Activated T-cell treated with anti-CD3 and anti-CD28 coated beads, Interleukin-2, amount 50 U/mL, for 1 hour (primary cell): ENCODE measurements at places on chromosomes 1 and 21.

GRCh38 chr1:91381844-91382243, 22.8 kb downstream of the HFM1 start:
- DNase-seq = no peak

GRCh38 chr1:48236716-48237470, 14.4 kb downstream of the SLC5A9 start:
- DNase-seq = no peak

GRCh38 chr1:187121661-187122060, 292.9 kb downstream of the PLA2G4A start:
- no peak for DNase-seq

DNA sequence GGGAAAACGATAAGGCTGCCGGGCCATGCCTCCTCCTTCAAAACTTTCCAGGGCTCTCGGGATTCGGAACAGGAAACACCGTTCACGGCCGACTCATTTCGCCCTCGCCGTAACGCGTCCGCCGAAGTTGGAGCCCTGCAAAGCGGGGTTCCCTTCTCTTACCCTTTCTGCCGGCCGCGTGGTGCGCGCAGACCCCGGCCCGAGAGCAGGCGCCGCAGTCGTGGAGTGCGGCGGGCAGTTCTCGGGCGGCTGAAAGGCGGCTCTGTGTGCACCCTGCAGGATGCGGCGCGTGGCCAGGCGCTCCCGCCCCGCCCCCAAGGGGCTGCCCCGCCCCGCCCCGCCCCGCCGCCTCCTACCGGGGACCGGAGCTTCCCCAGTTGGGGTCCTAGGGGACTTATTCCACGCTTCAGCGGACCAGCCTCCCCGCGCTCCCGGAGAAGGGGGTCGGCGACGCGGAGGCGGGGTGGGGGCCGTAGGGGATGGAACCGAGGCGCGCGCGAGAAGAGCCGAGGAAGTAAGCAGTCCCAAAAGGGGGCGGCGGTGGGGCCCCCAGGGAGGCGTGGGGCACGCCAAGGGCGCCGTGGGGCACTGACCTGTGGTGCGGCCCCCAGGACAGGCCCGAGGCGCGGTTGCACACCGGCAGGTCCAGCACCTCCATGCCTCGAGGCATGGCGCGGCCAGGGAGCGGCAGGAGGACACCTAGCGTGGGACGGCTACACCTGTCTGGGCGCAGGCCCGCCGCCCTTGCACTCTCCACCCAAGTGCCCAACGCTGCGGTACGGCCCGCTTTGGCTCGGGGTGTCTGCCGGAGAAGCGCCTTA, at the start of gene MCOLN2:
TSS of gene MCOLN2 (minus strand) at position 268 of the 821 bp plus-strand sequence. CDS start at position 27, 241 bp downstream.
- peak; percentile 69 for DNase-seq

GRCh38 chr1:56215771-56216170, 363.6 kb downstream of the PLPP3 start:
- DNase-seq = no peak

DNA sequence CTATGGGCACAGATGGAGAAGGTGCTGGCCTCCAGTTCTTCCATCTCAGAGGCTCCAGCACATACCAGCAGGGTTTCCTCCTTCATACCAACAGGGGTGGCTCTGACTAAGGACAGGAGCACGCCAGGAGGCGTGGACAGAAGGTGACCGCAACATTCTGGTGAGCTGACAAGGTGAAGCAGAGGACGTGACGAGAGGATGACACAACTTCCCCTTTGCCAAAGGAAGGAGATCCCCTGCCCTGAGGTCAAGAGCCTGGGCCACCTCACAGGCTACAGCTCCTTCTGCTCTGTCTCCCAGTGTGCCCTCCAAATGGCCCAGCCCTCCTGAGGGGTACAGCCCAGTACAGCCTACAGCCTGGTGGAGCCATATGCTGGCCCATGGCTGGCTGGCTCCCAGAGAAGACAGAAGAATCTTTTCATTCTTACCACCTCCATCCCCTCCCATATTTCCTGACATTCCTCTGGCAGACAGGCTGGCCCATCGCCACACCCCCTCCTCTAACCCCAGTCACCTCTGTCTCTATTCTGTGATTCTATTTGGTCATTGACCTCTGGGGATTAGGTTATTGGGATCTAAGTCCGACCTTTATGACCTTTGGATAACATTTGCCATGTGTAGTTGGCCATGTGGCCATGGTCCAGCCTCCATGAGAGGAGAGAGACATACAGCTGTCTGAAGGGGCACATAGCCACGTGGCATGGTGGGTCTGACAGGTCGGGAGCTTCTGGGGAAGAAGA, 5.1 kb upstream of the LAMB3 start:
- DNase-seq = no peak

GRCh38 chr1:177981200-177981599, 11.3 kb upstream of the SEC16B start:
- DNase-seq = no peak

- DNase-seq = peak; percentile 54
These were observed 732 bp downstream of the HS2ST1 start for GRCh38 chr1:86914998-86915736.

DNA sequence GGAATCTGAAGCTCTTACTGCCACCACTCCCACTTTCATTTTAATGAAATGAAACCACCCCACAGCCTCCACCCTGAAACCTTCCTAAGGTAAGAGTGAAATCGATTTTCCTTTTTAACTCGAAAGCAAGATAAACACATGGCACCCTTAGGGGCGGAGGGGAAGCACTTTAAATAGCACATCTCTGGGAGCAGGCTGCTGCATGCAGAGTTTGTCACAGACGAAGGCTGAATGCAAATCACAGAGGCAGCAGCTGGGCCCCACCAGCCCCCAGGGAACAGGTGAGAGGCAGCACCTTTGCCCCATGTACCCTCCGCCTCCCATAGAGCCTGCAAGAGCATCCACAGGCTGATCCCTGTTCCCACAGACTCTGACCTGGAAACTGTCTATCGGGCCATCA, 60.0 kb upstream of the GRIK3 start:
- no peak for DNase-seq

DNA sequence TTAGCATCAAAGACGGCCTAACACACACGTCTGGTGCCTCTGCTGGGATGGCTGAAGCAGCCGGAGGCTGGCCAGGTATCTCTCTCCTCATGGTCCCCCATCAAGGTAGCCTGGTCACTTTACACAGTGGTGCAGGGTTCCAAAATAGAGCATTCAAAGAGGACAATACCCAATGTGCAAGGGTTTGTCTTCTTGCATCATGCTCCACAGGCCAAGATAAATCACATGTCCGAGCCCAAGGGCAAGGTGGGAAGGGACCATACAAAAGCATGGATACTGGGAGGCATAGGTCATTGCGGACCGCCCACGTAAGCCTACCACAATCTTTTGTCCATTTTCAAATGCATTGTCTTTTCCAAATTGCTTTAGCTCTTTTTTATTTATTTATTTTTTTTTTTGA, 23.8 kb upstream of the TINAGL1 start:
- DNase-seq = no peak

GRCh38 chr1:29240400-29240837, 4.1 kb downstream of the PTPRU start:
- no peak for DNase-seq

GRCh38 chr1:31327381-31327780, 30.5 kb downstream of the ZCCHC17 start:
- no peak for DNase-seq

GRCh38 chr21:26939601-26940111, 27.2 kb downstream of the ADAMTS5 start:
- DNase-seq = no peak

GRCh38 chr1:12047120-12047876, 15.8 kb upstream of the TNFRSF8 start:
- peak; percentile 38 for DNase-seq

DNA sequence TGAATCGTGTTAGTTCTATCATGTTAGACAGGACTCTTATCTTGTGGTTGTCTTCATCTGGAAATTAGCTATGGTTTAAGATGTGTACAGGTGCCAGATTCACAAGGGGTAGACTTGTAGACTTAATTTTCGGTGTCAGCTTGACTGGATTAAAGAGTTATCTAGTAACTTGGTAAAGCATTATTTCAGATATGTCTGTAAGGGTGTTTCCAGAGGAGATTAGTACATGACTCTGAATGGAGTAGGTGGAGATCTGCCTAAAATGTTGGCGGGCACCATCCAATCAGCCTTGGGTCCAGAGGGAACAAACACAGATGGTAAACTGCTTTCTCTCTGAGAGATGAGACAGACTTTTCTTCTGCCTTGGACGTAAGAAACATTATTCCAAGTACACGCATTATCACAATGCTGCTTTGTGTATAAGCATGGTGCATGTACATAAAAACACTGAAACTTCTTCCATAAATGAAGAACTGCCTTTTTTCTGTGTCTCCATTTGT, 434.6 kb downstream of the SMYD3 start:
- no peak for DNase-seq

GRCh38 chr1:234265861-234266260, 107.4 kb upstream of the COA6 start:
- no peak for DNase-seq

GRCh38 chr1:165542647-165543046, 1.2 kb upstream of the LRRC52 start:
- no peak for DNase-seq

- no peak for DNase-seq
These were observed 4.2 kb upstream of the PFKL start for GRCh38 chr21:44295646-44296045.

- no peak for DNase-seq
These were observed 15.2 kb upstream of the GJB5 start for GRCh38 chr1:34739613-34740012.

GRCh38 chr1:61067446-61068019, 14.8 kb upstream of the NFIA start:
- DNase-seq = no peak

- no peak for DNase-seq
These were observed 134.4 kb downstream of the TGFB2 start for GRCh38 chr1:218479436-218480115.

GRCh38 chr1:160282807-160283206, 2.1 kb downstream of the PEX19 start:
- DNase-seq = no peak

DNA sequence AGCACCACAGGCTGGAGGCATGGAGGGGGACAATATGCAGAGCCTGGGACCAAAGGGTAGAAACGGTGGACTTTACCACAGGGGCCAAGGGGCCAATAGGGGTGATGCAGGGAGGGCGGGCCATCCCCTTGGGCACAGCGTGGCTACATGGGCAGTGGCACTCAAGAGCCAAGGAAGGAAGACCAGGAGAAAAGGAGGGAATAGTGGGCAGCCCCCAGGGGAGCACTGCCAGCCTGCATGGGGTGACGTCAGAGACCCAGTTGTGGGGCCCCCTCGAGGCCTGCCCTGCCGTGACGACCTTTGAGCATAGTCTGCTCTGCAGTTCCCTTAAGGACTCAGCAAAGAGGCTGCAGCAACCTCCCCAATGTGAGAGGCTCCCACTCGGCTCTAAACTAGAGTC, 95.5 kb upstream of the TMPRSS2 start:
- no peak for DNase-seq

DNA sequence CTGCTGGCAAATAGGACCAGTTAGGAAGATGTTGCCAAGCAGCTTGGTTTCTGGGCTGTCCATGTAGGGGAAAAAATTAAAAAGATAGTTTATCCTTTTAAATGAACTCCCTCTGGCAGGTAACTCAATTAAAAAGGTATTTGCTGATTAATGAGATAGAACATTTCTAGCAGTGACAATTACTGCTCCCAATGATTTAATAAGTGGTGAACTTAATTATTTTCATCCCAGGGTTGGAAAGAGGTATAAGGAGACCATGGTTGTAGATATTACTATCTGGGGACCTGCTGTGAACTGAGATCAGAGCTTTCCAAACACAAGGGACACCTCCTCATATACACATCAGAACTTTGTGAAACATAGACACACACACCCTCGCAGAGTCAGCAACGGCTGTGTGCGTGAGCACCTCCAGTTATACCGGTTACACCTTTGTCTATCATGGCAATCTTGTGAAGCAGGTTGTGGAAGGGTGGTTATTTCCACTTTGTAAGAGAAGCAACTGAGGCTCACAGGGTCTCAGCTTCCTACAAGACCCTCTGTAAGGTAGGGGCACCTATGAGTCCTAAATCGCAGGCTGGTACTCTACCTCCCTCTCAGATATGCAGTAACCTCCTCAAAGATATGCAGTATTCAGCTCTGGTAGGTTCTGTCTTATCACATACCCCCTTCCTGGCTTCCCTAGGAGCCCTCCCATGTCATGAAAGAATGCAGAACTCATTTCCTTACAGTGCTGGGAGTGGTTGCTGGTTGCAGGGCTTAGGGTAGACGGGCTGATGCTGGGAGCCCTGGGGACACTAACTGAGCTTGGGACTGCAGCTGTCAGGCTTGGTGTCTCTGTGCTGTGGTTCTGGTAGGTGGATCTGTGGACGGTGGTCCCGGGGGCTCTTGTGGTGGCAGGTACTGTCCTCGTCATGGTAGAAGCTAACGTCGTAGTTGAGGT, 18.5 kb upstream of the MAGOH start:
- DNase-seq = no peak

DNA sequence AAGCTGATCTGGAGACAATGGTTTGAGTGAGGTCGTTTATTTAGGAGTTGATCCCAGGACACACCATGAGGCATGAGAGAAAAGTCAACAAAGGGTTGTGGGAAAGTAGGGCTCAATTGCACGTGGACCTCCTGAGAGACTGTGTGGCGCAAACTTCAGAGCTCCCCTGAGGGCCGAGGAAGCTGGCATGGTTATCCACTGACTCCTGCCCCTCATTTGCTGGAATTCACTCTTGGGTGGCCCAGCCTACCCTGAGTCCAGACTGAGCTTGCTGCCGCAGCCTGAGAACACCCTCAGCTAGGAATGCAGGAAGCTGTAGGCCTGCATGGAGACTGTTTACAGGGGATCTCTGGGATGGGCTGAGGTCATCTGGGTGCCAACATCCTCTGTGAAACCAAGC, 301.0 kb downstream of the RWDD3 start:
- no peak for DNase-seq

- no peak for DNase-seq
These were observed 117.5 kb downstream of the PRDM16 start for GRCh38 chr1:3186526-3186921.

- no peak for DNase-seq
These were observed at the start of gene LRRC42 for GRCh38 chr1:53946252-53947171. Gene LRRC42, plus strand, starts transcription at chr1:53946350. Its CDS starts 5,650 bp downstream, at chr1:53952000.

GRCh38 chr1:243179720-243180119, 75.4 kb downstream of the CEP170 start:
- DNase-seq = no peak

DNA sequence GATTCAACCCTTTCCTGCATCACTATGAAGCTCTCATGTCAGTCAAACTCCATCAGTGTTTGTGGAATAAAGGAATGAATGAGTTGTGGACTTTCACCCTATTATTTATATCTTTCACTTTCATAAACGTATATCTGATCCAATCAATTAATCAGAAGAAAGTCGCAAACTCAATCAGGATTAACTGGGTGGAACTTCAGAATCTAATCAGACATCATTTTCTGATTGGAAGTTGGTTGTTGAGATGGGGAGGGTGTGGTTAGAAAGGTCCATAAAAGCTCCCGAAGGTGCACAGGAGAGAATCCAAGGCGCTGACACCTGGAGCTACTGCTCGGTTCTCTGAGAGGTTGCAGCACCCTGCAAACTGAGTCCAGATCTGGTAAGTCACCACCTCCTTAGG, at the start of gene PRAMEF12:
TSS of gene PRAMEF12 (plus strand) at position 301 of the 400 bp plus-strand sequence. CDS start 1,130 bp downstream, outside the sequence.
- no peak for DNase-seq

GRCh38 chr1:63753591-63753990, 20.2 kb upstream of the ROR1 start:
- no peak for DNase-seq

- no peak for DNase-seq
These were observed 202.4 kb downstream of the SMYD3 start for GRCh38 chr1:246304484-246305259.

- no peak for DNase-seq
These were observed 41.1 kb upstream of the CSF3R start for GRCh38 chr1:36523850-36524249.
